Hematopoietic multipotent progenitor cell treated with erythropoietin and hydrocortisone succinate and interleukin-3 and kit ligand, for 4 days (in vitro differentiated cells): ENCODE measurements at places on chromosomes 16 and 17.
A peak's percentile ranks its signal among the peaks of the same experiment; 100 is the strongest.

- DNase-seq = no peak
These were observed 13.1 kb downstream of the ZSCAN10 start for GRCh38 chr16:3085868-3086595.

DNA sequence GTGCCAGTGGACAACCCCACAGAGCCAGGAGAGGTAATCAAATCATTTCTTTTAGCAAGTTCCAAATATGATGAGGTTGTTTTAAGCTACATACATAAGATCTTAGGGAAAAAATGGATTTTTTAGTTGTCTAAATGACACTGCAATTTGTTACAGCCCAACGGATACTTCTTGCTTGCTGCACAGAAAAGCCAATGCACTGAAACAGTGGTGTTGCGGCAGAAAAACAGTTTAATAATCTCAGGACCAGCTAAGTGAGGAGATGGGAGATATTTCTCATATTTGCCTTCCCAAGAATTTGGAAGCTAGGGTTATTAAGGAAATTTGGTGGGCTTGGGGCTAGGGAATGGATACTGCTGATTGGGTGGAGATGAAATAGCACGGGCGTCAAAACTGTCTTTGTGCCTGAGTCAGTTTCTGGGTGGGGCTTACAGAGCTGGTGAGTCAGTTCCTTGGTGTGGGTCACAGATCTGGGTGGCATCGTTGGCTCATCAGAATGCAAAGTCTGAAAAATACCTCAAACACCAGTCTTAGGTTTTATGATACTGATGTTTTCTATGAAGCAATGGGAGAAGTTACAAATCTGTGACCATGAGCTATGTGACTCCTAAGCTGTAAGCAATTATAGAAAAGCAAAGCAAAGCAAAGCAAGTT, 255.4 kb downstream of the IRX3 start:
- DNase-seq = no peak

DNA sequence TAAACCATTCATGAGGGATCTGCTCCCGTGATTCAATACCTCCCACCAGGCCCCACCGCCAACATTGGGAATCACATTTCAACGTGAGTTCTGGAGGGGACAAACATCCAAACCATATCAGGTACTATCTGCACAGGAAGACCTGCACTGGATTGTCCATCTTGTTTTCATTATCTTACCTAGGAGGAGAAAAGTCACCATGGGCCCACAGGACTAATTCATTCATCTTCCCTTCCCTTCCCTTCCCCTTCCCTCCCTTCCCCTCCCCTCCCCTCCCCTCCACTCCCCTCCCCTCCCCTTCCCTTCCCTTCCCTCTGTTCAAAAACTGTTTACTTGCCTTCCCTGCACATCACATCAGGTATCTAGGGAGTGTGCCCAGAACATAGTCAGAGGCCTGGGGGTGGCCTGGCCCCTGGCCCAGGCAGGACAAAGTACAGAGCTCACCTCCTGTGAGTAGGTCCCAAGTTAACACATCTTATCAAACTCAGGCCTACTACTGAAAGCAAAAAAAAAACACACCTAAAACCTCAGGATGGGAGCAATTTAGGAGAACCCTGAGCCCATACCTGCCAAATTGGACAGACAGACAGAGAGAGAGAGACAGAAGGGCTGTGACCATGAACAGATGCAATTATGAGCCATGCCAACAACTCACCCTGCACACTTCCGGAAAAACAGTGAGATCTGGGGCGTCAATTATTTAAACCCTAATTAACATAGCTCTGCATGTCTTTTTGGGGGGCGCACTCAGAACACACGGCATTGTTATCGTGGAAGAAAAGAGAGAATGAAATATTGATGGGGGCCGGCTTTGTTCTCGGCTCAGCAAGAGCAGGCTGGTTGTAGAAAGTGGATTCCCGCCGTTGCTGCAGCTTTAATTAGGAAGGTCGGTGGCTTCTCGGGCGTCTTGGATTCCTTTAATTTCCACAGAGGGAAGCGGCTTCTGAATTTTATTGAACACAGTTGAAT, 151.2 kb downstream of the IRX5 start:
- DNase-seq = no peak

GRCh38 chr17:75736173-75736835, 15.0 kb downstream of the ITGB4 start:
- no peak for DNase-seq

- DNase-seq = no peak
These were observed 233.3 kb downstream of the GRIN2A start for GRCh38 chr16:9948933-9949332.

- DNase-seq = no peak
These were observed 18.9 kb downstream of the ARSG start for GRCh38 chr17:68310152-68310551.

DNA sequence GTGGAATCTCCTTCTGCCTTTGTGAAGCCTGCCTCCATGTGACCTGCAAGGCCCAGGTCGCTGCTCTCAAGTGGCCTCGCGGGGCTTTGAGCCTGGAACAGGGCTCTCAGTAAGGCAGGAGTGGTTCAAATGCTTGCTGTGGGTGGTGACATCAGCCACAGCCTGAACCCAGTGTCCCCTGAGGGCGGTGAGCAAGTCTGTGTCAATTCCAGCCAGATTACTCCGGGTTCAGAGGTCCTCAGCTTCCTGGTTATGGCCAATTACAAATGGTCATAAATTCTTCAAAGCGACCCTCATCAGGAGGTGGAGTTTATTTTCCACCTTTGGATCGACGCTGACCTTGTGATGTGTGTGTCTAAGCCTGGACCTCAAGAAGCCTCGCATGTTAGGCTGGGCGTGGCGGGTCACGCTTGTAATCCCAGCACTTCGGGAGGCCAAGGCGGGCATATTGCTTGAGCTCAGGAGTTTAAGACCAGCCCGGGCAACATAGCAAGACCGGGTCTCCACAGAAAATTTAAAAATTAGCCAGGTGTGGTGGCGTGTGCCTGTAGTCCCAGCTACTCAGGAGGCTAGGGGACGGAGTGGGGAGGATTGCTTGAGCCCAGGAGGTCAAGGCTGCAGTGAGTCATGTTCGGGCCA, 17.3 kb downstream of the LGALS3BP start:
- DNase-seq = no peak

DNA sequence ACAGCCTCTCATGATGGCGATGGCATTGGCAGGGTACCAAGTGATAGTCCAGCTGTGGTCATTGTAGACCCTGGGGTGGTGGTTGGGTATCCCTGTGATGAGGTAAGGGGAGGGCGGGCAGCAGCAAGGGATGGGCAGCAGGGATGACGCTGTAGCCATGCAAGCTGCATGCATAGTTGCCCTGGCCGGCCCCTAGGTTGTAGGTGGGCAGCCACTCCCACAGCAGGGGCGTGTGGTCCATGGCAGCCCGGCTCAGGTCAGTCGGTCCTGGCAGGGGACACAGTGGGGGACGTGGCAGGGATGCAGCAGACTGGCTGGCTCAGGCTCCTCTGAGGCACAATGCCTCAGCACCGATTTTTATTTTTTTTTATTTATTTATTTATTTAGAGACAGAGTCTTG, 8.7 kb downstream of the DRC3 start:
- DNase-seq = no peak

- no peak for DNase-seq
These were observed 6.5 kb upstream of the CDH5 start for GRCh38 chr16:66359811-66360608.

- no peak for DNase-seq
These were observed 107.2 kb upstream of the DYNLRB2 start for GRCh38 chr16:80433623-80434022.

- DNase-seq = no peak
These were observed 5.9 kb upstream of the RAB40C start for GRCh38 chr16:583815-584591.

GRCh38 chr17:56707312-56708219, 114.1 kb downstream of the NOG start:
- no peak for DNase-seq

DNA sequence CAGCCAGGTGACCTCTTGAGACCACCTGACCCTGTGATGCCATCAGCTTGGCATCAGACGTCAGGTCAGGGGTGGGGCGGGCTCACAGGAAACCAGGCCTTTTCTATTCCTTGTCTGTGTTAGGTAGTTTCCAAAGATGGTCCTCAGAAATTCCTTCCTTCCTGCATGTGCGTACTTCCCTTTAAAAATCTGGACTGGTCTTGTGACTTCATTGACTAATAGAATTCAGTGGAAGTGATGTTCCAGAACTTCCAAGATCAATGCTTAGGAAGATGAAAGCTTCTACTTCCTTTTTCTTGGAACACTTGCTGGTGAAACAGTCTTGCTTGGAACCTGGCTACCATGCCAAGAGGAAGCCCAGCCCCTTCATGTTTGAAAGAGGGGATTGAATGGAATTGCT, 10.0 kb upstream of the N4BP1 start:
- no peak for DNase-seq

GRCh38 chr16:17396762-17397498, 73.8 kb downstream of the XYLT1 start:
- DNase-seq = peak; percentile 94

GRCh38 chr16:51450909-51451308, 299.8 kb upstream of the SALL1 start:
- no peak for DNase-seq

- DNase-seq = no peak
These were observed 14.9 kb upstream of the WNT9B start for GRCh38 chr17:46836500-46836899.

GRCh38 chr16:26668026-26668425, 398.7 kb upstream of the C16orf82 start:
- DNase-seq = no peak

GRCh38 chr17:8995711-8996110, 25.6 kb upstream of the NTN1 start:
- no peak for DNase-seq

DNA sequence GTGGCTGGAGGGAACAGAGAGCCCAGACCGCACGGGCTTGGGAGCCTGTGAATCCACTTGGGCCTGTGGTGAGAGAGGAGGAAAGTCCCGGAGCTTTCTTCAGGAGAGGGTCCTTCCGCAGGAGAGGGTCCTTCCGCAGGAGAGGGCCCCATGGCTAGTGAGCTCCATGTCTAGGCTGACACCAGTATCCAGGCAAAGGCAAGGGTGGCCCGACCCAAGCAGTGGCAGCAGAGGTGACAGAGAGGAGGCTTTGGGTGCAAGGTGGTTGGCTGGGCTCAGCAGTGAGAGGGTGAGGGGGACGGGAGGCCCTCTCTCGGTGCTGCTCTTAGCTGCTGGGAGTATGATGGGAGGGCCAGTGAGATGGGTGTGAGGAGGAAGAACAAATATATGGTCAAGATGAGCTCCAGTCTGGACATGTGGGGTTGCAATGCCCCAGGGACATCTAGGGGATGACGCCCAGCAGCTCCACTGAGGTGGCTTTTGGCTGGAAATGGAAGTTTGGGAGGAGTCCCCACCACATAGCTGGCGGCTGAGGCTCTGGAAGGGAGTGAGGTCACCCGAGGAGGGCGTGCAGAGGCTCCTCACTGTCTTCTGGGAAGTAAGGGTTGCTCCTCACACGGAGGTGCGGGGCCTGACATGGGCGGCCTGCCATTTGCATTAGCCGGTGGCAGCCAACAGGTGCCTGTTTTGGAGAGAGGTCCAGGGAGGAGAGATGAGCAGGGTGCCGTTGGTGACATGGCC, 2.3 kb upstream of the HSD3B7 start:
- DNase-seq = no peak

- no peak for DNase-seq
These were observed 58.4 kb downstream of the NXN start for GRCh38 chr17:921161-921560.

GRCh38 chr16:87233928-87234327, 83.3 kb downstream of the C16orf95 start:
- DNase-seq = peak; percentile 41

- no peak for DNase-seq
These were observed 33.6 kb downstream of the LGALS9 start for GRCh38 chr17:27664606-27664965.

DNA sequence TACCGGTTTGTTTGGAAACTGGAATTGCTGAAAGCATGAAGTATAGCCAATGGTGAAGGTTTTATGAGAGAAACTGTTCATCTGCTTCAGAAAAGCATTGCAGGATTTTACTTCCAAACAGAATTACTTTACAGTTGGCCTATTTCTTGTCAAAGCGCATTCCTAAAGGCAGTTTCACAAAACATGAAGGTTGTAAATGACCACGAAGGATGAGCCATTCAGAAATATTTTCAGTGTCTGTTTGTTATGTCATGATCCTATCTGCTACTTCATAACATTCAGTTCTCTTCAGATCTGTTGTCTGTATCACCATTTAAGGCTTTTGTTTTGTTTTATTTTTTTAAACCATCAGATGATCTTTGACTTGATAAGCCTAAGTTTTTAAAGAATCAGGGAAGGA, 45.7 kb downstream of the AATF start:
- no peak for DNase-seq

DNA sequence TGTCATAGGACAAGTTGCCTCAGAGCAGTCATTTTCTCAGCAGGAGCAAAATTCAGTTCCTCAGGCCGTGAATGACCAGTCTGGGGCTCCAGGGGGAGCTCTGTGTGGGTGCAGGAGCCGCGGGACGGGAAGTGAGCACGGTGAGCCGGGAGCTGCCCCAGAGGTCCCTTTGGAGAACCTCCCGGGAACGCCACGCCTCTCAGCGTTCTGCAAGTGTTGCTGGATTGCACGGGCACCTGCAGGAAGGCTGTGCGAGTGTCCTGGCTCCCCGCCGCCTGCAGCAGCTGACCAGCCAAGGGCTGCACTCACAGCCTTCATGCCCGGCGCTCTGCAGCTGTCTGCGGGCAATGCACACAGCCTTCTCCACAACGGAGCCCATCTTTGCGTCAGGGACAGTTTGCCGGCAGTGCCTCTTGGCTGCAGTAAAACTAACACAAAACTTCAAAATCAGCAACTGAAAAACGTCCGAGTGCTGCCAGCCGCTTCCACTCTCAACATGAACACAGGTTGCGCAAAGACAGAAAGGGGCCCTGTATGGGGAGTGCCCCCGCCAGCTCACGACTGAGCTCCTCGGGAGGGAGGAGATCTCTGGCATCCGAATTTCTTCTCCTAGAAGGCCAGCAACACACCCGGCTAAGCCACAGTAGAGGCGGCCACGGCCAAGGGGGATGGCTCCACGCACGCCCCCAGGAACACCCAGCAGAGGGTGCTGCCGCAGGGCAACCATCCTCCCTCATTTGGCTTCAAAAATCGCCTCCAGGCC, 16.0 kb downstream of the NDUFAF8 start:
- peak; percentile 47 for DNase-seq

DNA sequence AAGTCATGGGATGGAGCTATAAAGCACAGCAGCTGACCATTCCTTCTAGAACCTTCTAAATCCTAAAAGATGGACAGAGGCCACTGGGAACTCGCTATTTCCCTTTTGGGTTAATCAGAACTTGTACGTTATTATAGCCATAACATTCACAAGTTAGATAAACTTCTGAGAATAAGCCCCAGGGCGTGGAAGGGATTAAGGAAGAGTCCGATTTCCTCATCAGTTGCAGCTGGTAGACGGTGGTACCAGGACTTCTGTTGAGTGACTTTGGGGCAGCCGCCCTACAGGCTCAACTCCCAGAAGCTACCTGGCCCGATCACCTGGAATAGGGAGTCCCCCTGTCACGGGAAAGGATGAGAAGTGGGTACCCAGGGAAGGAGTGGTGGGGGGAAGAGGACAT, 370.1 kb upstream of the ZFHX3 start:
- DNase-seq = no peak

- DNase-seq = no peak
These were observed 26.7 kb downstream of the SDK2 start for GRCh38 chr17:73617501-73617900.
